Kidney capillary endothelial cell (primary cell): ENCODE measurements at places on chromosomes 2 and 18.

GRCh38 chr18:44870631-44871502 is 190.2 kb downstream of the SETBP1 start:
- DNase-seq, result no peak

- DNase-seq, result no peak
Observed at GRCh38 chr2:109452318-109453305, 161.2 kb downstream of the SEPTIN10 start.

GRCh38 chr2:25649786-25650185 is 23.6 kb downstream of the DTNB start:
- no peak for DNase-seq

DNA sequence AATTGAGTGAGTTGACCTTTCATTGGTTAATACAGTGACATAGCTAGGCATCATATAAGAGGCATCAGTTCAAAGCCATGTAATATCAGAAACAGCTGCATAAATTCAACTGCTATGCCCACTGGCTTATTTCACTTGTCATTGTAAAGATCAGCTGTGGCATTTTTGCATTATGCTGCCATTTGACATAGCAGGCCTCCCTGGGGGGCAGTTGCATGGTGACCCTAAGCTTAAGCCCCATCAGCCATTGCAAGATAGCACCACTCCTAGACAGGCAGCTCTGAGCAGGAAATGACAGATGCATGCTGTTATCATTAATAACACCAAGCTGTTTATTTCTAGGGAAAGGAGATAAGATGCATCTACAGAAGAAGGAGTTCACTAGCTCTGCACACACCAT is 233.4 kb upstream of the CNTNAP5 start:
- no peak for DNase-seq

- no peak for DNase-seq
Observed at GRCh38 chr2:26009567-26009963, 24.3 kb upstream of the RAB10 start.

- no peak for DNase-seq
Observed at GRCh38 chr2:1501038-1501851, 88.0 kb downstream of the TPO start.
